Esophagus squamous epithelium (tissue), 5 donors: ENCODE measurements at places on chromosomes 4 and X. TPM values are rescaled to one million over a fixed set of nuclear protein-coding genes. Genes with fewer than 3 reads are reported as not detected.

Gene RENBP
- 0.45 TPM for total RNA-seq

Gene MND1
- total RNA-seq: 4.2 TPM

Gene DUSP21
- not detected for total RNA-seq

Gene MAGEA1
- total RNA-seq: not detected

Gene SH3RF1
- total RNA-seq: 5.3 TPM

Gene CITED1
- total RNA-seq: not detected

Gene DNAAF6
- total RNA-seq: not detected

GRCh38 chr4:169567916-169568315, 44.5 kb downstream of the NEK1 start:
- H3K27me3 ChIP-seq: no peaks in the 10 kb centered on the region
- no peaks in the 10 kb centered on the region for H3K36me3 ChIP-seq
- H3K4me3 ChIP-seq: no peak overlapping the region
- no peak for DNase-seq

DNA sequence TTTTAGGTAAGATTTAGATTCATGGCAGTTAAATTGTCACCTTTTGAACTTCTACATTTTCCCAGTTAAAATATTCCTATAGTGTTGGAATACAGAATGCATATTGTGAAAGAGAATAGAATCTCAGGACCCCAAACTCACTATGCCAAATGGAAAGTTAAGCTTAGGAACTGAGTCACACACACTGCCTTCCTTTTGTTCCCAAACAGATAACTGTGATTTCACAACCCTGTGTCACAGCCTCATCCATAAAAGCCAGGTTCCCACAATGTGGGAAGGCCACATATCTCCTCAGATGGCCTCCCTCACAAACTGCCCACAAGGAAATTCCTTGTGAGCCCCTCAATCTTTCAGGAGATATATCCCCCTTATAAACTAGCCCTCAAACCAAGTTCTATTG, 94.7 kb upstream of the HPF1 start:
- DNase-seq: no peak
- no peak overlapping the region for H3K27ac ChIP-seq
- no peaks in the 10 kb centered on the region for H3K36me3 ChIP-seq
- H3K27me3 ChIP-seq: no peaks in the 10 kb centered on the region
- H3K4me3 ChIP-seq: no peak overlapping the region

DNA sequence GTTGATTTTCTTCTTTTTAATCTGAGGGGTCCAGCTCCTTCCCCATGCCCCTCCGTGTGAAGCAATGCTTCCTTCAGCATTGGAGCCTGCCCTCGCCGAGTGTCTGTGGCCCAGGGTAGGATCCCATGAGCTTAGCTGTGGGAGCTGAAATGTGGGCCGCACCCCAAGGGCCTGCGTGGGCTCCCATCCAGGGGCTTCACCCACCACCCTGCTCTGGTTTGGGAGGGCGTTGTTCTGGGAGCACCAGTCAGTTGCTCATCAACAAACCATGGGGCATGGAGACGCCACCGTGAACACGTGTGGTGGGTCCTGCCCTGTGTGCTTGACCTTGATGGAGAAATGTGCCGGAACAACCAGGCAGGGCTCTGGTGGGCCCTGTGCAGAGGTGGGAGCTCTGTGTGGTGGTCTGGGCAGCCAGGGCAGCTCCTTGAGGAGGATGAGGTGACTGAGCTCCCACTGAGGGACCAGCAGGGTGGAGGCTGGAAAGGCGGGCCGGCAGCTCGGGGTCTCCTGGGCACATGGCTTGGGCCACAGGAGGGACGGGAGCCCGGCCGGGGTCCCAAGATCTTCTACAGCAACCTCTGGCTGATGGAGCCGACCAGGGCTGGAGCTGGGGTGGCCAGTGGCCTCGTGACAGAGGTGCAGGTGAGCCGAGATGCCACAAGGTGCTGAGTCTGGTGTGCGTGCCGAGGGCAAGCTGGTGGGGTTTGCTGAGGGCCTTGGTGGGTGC, 39.6 kb upstream of the NKX1-1 start:
- H3K36me3 ChIP-seq: no peaks in the 10 kb centered on the region
- H3K4me1 ChIP-seq: no peaks in the 10 kb centered on the region
- no peaks in the 10 kb centered on the region for H3K27me3 ChIP-seq
- no peak overlapping the region for H3K4me3 ChIP-seq

DNA sequence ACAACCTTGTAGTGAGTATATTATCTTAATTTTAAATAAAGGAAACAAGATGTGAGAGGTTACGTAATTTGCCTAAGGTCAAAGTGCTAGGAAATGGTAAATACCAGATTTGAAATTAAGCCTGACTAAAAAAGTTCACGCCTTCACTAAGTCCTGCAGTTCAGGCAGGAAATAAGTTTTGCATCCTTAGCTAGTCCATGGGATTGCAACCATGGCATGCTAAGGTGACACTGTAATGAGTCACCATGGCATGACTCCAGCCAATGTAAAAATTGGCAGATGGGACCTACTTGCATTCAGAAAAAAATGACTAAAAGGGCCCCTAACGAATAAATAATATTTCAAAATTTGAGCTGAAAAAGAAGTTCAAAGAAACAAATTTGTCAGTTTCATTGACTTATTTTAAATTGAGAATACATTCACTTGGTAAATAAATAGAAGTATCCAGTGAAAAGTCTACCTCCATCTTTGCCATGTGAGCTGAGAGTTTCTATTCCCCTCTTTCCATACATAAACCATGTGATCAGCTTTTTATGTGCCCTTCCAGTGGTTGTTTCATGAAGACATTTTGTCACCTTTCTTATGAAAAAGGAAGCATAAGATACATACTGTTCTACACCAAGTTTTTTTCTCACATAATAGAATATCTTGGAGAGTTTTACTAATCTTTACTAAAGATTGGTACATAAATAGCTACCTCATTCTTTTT, 72.4 kb downstream of the ANKRD50 start:
- H3K27me3 ChIP-seq: no peaks in the 10 kb centered on the region

DNA sequence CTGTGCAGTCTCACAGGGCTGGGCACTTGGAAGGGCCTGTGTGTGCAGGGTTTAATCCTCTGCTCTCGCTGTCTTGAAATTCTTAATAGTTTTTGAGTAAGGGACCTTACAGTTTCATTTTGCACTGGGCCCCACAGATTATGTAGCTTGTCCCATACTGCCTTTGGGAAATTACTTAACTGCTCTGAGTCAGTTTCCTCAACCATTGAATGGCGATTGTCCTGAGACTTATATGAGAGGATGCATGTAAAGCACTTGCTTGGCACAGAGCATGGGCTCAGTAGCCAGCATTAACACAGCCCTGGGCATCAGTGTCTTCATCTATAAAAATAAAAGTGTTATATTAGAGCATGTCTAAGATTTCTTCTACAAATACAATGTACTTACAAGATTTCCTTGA, 55.8 kb downstream of the CLCN5 start:
- H3K27ac ChIP-seq: no peak overlapping the region
- no peak overlapping the region for H3K4me3 ChIP-seq
- H3K4me1 ChIP-seq: no peaks in the 10 kb centered on the region
- H3K27me3 ChIP-seq: no peaks in the 10 kb centered on the region
- no peaks in the 10 kb centered on the region for H3K36me3 ChIP-seq
- no peak for DNase-seq

DNA sequence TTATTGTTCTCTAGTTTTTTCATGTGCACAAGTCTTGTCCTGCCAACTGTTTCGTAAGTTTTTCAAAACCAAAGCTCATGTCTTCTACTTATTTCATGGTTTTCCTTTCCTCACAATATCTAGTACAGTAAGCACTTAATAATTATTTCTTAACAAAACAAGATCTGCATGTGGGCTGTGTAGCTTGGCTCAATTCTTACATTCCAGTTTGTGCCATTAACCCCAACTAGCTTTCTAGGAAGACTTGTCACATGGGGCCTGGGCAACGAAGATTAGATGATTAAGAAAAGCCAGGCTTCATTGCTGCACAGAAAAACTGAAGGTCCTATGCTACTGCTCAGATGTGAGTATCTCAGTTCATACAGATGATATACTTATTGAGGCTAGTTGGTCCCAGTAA, 155.3 kb upstream of the TEX13A start:
- H3K4me3 ChIP-seq: no peak overlapping the region
- H3K27ac ChIP-seq: no peak overlapping the region
- no peaks in the 10 kb centered on the region for H3K27me3 ChIP-seq
- no peaks in the 10 kb centered on the region for H3K4me1 ChIP-seq
- DNase-seq: no peak
- no peaks in the 10 kb centered on the region for H3K36me3 ChIP-seq

DNA sequence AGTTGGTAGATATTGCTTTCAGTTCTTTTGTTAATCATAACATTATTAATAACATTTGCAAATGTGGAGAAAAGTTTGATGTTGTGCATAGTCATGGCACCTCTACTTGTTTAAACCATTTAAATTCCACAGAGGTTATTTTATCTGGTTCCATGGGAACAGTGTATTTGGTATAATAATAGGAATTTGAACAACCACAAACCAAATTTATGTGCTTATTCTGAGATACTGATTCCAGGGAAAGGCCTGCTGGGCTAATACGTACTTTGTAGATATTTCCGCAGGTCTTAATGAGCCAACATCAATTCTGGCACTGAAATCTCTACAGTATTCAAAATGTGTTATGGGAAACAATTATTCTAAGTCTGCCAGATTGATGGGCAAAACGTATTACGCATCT, 319.0 kb downstream of the DKK2 start:
- no peaks in the 10 kb centered on the region for H3K36me3 ChIP-seq
- H3K4me3 ChIP-seq: no peak overlapping the region
- DNase-seq: no peak

DNA sequence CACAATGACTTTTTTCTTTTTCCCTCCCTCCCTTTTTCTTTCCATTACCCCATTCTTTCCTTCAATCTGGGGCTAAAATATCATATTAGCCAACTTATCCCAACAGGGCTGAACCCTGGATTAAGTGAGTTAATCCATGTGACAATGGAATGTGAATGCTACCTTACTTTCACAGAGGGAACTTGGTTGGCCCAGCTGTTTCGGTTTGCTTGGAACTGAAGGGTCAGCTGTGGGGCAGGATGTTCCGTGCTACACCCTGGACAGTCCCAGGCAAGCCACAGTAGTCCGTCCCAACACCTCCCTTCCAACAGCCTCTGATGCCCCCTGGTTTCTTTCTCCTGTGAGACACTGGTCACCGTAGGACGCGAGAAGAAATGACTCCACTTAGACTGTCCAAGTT, 95.0 kb upstream of the STS start:
- H3K4me1 ChIP-seq: no peaks in the 10 kb centered on the region
- peaks cover 27% of the 10 kb centered on the region for H3K36me3 ChIP-seq
- no peak overlapping the region for H3K27ac ChIP-seq
- no peak overlapping the region for H3K4me3 ChIP-seq
